ENCODE measurements at places on chromosomes 16 and 17.

DNA sequence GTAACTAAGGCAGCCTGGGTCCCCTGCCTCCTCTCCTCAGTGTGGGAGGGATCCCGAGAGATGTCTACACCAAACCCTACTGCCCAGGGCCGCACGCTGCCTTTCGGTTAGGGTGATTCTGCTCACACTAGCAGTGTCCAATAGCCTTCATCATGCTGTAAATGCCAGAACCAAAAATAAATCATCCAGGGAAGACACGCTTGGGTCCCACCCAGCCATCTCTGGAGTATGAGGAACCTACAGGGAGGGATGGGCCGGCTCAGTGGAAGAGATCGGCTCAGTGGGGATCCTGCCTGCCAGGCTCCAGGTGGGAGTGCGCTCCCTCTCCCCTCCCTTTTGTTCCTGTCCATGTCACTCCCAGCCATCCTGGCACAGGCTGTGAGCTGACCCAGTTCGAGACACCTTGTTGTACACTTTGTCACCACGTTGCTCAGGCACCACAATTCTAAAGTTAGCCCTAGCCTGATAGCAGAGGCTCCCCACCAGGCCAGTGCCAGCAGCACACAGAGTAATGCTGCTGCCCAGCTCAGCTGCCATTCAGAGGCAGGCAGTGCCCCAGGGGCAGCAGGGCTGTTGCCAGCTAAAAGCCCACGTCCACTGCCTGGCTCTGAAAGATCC, 24.5 kb downstream of the PEMT start:
- DNase-seq = no peak

DNA sequence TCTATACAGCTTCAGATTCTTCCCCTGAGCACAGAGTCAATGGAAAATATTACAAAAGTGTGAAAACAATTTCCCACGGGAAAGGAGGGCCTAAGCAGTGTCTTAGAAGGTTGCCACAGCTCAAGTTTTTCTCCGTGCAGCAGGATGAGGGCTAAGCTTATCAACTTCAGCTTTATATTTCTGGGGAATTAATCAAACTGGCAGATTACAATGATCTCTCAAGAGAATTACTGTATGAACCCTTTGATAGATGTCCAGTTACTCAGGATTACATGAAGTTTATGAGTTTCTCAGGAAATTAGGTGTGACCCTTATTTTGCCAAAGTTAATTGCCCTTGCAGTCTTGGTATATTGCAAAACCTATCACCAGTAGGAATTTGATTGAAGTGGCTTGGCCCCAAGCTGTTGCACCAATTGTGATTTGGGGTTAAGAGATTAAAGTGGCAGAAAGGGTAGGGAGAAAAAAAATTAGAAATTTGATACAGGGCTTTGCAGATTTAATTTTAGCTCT, 298.4 kb downstream of the MAP2K6 start:
- no peak for DNase-seq

GRCh38 chr16:88812513-88813268, 963 bp upstream of the APRT start:
- DNase-seq = no peak

GRCh38 chr17:8835631-8836364, 31.7 kb downstream of the PIK3R6 start:
- no peak for DNase-seq

DNA sequence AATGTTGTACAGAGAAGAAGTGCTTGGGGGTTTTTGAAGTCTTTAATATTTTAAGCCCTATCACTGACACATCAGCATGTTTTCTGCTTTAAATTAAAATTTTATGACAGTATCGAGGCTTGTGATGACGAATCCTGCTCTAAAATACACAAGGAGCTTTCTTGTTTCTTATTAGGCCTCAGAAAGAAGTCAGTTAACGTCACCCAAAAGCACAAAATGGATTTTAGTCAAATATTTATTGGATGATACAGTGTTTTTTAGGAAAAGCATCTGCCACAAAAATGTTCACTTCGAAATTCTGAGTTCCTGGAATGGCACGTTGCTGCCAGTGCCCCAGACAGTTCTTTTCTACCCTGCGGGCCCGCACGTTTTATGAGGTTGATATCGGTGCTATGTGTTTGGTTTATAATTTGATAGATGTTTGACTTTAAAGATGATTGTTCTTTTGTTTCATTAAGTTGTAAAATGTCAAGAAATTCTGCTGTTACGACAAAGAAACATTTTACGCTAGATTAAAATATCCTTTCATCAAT, 57.8 kb downstream of the HLF start:
- no peak for DNase-seq

DNA sequence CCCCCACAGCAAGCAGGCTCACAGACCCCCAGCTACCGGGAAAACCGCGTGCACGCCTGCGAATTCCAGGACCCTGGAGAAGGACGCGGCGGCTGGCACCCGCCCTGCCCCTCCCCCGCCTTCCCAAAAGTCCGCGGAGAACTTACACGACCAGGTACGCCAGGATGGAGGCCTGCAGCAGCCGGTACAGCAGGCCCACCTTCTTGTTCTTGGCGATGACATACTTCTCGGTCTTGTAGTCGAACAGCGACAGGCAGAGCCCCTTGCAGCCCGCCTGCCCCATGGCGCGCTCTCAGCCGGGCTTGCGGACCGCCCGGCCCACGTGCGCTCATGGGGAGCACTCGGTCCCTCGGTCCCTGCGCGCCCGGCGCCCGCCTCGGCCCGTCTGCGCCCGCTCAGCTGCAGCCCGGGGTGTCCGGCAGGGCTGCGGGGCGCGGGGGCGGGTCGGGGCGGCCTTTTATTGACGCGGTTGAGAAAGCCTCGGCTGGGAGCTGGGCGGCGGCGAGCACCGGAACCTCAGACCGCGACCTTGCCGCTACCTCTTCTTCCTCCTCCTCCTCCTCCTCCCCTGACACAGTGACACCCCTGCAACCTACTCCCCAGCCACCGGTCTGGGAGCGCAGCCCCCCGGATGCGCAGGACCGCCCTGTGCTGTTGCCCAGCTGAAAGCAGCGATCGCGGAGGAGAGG, at the start of gene P2RX5:
P2RX5 (minus strand) TSS at position 433 of the 689 bp plus-strand sequence; CDS start at position 283, 150 bp downstream.
- no peak for DNase-seq

- DNase-seq = no peak
Observed at GRCh38 chr17:30226878-30227277, 8.6 kb downstream of the SLC6A4 start.

DNA sequence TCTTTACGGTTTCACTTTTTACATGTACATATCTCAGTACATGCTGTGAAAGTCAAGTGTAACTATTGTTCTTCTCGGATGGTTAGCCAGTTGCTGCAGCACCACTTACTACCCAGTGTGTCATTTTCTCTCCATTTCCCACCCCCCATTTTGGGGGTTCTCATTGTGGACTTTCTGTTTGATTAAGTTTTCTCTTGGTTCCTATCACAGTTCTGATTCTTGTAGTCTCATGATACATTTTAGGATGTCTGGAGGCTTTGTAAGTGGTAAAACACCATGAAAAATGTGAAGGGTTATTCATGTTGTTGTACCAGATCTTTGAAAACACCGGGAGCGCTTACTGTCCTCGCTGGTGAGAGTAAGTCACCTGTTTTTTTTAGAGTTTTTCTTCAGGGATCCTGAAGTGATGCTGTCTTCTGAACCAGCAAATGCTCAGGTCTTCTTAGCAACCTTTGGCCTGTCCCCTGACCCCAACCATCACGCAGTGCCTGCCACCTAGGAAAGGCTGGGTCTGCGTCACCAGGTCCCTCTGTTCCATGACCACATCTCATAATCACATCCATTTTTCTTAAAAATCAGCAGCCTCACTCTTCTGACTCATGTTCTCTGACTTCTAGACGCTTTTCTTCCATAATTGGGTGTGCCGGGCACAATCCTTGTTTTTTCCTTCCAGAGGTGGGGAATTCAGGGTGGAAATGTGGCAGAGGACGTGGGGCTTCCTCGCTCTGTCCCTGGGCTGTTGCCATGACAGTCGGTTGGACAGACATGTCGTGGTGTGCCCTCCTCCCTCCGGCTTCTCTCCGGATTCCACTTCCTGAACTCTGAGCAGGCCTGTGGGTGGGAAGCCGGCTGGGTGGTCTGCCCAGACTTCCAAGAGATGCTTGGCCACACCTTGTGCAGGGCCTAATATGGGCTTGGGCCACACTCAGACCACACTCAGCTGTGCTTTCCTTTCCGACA, 102.6 kb downstream of the NTN1 start:
- no peak for DNase-seq

GRCh38 chr16:11384956-11385586, 39.8 kb downstream of the RMI2 start:
- DNase-seq = no peak

GRCh38 chr16:28974007-28974436, 556 bp upstream of the SPNS1 start:
- peak; percentile 41 for DNase-seq

DNA sequence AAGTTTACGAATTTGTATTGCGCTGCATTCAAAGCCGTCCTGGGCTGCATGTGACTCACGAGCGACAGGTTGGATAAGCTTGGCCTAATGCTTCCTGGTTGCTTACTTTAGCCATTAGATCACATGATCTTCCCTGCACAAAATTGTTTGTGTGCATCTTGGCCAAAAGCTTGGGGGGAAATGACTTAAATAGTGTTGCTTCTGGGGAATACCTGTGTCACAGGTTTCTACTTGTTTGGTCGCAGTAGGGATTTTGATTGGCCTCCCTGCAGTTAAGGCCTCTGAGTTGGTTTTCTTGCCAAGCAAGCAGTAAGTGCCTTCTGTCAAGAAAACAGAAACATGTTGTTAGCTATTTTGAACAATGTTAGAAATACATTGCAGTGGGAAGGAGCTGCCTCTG, 39.6 kb upstream of the DUSP14 start:
- no peak for DNase-seq

DNA sequence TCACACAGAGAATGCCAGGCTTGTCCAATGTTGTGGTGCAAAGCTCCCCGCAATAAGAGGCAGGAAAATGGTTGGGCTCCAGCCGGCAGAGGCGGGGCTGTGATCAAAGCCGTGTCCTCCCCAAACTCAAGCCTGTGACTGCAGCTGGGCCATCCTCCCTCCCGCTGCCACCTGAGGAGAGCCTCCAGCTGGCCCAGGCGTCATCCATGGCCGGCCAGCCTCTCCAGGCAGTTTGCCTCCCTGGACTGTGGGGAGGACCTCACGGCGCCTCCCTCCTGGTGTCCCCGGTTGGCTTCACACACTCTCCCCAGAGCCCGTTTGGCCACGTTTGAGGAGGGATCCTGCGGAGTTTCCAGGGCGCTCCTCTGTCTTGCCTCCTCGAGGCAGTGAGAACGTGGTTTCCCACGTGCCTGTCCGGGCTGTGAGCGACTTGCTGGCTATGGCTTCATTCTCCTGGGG, 134.1 kb downstream of the IRF8 start:
- no peak for DNase-seq

- DNase-seq = no peak
Observed at GRCh38 chr17:58996968-58997367, 109.7 kb downstream of the TRIM37 start.

DNA sequence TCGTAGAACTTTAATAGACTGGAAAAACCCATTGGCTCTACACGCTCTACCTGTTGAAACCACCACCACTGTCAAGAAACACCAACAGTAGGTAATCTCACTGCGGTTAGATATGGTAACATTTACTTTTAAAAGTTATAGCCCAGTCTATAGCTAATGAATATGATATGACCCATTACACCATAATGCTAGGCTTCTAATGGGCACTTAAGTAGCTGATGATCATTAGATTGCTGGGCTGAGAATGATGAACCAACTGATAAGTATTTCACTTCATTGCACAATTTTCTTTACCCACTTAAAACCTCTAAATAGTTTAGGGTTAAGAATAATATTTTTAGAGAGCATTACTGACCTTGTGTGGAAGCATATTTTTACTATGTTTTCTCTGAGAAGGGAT, 788.9 kb upstream of the CA10 start:
- no peak for DNase-seq

GRCh38 chr17:15931394-15931793, 13.5 kb upstream of the ADORA2B start:
- DNase-seq = no peak

DNA sequence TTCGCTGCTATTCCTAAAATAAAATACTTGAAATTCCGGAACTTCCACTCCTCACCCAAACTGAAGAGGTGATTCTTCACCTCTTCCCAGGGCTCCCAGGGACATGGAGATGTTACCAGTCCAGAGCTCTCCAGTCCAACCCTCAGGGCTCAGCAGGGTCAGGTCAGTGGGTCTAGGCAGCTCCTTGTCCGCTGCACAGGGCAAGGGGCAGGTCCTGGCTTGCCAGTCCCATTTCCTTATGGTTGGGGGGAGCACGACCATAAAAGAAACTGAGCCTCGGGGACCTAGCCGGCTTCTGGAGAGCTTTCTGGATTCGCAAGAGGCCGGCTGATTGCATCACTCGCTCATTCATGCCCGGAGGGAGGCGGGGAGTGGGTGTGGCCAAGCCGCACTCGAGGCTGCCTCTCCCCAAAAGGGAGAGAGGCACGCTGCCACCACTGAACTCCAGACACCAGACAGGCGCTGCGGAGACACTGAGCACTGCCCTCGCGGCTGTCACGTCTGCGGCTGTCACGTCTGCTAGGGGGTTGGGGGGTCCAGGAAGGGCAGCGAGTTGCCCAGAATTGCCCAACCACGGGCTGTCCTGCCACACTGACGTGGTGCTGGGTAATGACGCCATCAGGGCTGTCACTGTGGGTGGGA, 15.8 kb downstream of the SLC7A5 start:
- peak; percentile 67 for DNase-seq

- DNase-seq = no peak
Observed at GRCh38 chr17:31806921-31807320, 52.1 kb downstream of the COPRS start.

- no peak for DNase-seq
Observed at GRCh38 chr16:28548306-28548802, 5.4 kb upstream of the SGF29 start.

- no peak for DNase-seq
Observed at GRCh38 chr16:49457196-49457595, 83.6 kb downstream of the C16orf78 start.

GRCh38 chr16:58832386-58832895, 98.3 kb upstream of the GOT2 start:
- no peak for DNase-seq

DNA sequence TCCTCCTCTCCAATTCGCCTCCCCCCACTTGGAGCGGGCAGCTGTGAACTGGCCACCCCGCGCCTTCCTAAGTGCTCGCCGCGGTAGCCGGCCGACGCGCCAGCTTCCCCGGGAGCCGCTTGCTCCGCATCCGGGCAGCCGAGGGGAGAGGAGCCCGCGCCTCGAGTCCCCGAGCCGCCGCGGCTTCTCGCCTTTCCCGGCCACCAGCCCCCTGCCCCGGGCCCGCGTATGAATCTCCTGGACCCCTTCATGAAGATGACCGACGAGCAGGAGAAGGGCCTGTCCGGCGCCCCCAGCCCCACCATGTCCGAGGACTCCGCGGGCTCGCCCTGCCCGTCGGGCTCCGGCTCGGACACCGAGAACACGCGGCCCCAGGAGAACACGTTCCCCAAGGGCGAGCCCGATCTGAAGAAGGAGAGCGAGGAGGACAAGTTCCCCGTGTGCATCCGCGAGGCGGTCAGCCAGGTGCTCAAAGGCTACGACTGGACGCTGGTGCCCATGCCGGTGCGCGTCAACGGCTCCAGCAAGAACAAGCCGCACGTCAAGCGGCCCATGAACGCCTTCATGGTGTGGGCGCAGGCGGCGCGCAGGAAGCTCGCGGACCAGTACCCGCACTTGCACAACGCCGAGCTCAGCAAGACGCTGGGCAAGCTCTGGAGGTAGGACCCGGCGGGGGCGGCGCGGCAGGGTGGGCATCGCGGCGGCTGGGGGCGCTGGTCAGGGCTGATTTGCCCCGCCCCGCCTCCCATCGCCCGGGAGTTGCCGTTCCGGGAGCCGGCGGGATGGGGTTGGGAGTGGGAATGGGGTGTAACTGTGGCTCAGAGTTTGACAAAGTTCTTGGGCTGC, 567 bp downstream of the SOX9 start:
- DNase-seq = no peak

GRCh38 chr17:37430051-37430627, 23.5 kb downstream of the TADA2A start:
- DNase-seq = no peak

Measured in AG04450 (cell line).